Activated CD4-positive, alpha-beta T cell treated with anti-CD3 and anti-CD28 coated beads, Interleukin-2, amount 50 U/mL, for 48 hours (primary cell): ENCODE measurements at places on chromosomes 6 and 20.
A peak's percentile ranks its signal among the peaks of the same experiment; 100 is the strongest.

DNA sequence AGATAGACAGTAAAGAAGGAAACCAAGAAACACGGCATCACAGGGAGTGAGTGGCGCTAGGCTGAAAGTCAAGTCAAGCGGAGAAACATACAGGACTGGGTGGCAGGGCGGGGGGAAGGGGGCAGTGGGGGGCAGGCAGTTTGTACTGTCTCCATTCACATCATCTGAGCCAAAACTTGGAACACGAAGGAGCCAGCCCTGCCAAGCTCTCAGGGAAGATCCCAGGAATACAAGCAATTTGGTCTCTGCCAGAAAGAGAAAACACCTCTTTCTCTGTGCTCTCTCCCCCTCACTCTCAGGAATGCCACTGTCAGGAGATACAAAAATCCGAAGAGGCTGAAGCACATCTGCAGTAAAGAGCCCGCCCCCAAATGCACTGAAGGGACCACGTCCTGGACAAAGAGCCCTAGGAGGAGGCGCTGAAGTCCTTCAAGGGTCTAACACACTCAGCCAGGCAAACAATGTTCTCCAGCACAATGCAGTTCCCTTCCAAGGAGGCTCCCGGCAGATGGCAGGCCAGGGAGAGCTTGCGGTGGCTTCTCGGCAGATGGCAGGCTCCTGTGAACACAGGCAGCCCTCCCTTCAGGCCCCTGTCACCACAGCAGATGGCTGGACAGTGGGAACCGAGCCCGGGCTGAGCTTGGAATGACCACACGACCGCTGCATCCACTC is 90.0 kb downstream of the ATP9A start:
- DNase-seq = no peak

DNA sequence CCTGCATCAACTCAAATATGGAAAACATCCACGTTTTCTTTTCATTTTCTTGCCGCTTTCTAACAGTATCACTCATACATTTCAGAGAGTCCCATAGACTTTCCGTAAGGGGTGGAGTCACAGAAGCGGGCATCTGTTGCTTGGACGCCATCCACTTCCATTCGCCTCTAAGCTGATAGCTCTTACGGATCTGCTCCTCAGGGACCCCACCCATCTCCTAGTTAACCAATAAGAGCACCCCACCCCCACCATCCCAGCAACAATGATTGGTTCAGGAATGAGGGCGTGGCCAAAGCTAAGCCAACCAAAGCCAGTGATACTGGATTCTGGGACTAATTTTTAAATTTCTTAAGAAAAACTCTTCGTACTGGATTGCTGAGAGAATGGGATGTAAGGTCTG is 42.4 kb downstream of the SLC2A10 start:
- no peak for DNase-seq

- peak; percentile 60 for DNase-seq
Measured at GRCh38 chr6:44171899-44172546, 13.4 kb downstream of the CAPN11 start.

- DNase-seq = no peak
Measured at GRCh38 chr6:78701407-78701806, 165.9 kb upstream of the IRAK1BP1 start.

- DNase-seq = no peak
Measured at GRCh38 chr6:72363844-72364740, 257.8 kb upstream of the KCNQ5 start.
